ENCODE measurements at places on chromosomes 6 and 20.

DNA sequence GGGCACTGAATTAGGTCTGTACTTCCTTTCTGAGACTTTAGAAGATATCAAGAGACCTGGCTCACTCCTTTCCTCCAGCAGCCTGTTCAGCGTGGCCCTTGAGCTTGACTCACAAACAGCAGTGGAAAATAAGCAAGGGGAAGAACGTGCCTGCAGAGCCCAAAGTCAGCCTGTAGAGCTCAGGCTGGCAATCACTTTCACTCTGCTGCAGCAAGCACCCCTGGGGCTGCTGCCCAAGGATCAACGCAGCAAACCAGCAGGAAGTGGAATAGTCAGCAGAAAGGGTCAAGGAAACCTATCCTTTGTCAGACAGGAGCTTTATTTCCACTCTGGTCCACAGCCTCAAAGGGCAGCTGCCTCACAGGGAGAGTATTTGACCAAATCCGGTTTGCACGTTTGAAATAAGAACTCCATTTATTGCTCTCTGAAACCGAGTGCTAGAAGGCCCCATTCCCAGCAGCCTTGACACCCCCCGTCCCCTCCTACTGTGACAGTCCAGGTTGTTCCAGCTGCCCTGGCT lies 77.4 kb downstream of the PRDM1 start:
- DNase-seq = peak; percentile 40

DNA sequence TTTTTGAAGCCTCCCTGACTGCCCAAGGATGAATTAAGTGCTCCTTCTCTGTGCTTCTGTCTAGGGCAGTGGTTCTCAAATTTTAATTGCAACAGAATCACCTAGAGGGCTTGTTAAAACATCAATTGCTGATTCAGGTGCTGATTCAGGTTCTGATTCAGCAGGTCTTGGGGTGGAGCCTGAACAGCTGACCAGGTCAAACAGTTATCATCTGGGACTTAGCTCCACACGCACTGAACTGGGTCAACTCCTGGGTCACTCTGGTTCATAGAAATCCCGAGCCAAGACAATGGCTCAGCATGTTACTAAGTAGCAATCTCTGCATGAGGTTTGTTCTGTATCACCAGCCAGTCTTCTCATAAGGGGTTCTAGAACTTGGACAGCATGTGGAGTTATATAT lies 192.3 kb downstream of the GJA1 start:
- no peak for DNase-seq

DNA sequence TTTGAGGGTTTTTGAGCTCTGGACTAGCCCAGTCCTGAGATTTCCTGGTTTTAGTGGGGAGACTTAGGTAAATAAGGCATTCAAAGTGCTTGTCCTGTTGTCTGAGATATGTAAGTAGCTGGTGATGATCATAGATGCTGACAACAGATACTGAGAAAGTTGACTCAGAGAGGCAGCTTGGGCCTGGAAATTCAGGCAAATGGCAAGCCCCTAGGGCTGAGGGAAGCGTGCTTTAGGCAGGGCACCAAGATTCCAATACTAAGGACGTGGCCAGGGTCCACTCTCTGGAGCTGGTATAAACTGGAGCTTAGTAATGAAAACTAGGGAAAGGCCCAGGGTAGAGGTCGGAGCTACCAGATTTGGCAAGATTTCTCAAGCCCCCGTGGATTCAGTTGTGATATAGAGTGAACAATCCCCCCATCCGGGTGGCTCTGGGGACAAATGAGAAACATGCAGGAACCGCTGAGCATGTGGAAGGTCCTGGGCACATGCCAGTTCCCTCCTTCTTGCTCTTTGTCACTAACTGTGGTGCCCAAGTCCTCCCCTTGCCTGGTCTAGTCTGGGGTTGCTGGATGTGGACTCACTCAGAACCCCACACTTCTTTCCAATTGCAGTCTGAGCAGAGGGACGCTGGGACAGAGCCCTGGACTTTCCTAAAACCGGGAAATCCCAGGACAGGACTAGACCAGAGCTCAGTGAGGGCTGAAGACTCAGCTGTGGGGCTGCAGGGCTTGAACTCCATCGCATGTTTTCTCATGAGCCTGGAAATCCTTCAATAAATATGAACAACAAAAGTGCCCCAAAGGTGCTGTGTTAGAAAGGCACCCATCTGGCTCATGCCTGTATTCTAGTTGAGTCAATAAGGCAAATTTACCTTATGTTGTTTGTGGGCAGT lies 10.3 kb downstream of the SLC22A3 start:
- DNase-seq = no peak

GRCh38 chr6:52788478-52788877 lies 15.1 kb downstream of the GSTA1 start:
- DNase-seq = no peak

- no peak for DNase-seq
These were observed 6.7 kb downstream of the SFT2D1 start for GRCh38 chr6:166335378-166336302.

DNA sequence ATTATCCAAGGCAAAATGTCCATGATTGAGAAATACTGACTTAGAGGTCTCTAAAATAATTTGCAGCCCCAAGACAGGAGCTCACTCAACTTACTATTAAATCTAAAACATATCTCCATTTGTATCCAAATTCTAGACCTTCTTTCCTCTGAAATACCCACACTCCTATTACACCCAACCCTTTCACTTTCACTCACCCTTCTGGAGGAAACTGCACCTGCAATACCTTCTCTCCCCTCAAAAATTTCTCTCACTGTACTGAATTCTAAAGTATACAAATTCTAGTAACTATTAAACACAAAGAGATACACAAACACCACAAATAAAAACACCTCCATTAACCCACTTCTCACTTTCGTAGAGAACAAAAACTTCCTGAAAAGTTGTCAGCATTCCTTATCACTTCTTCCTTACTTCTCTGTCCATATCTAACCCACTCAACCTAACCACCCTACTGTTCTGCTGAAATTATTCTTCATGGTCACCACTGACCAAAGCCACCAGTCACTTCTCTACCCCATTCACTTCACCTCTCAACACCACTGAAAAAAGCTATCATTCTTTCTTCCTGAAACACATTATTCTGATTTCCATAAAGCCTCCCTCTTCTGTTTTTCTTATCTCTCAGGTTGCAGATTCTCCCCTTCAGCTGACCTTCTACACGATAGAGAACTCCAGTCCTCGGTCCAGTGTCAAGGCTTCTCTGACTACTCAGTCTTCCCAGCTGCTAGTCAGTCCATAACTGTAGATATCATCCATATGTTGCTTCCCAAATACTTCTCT lies 12.0 kb downstream of the LMBRD1 start:
- DNase-seq = no peak

DNA sequence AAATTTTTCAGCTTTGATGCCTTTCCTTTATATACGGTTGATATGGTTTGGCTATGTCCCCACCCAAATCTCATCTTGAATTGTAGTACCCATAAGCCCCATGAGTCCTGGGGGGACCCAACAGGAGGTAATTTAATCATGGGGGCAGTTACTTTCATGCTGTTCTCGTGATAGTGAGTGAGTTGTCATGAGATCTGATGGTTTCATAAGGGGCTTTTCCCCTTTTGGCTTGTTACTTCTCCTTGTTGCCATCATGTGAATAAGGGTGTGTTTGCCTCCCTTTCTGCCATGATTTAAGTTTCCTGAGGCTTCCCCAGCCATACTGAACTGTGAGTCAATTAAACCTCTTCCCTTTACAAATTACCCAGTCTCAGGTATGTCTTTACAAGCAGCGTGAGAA lies 66.8 kb downstream of the ARHGAP18 start:
- DNase-seq = no peak

- DNase-seq = no peak
These were observed 115.2 kb downstream of the CEBPB start for GRCh38 chr20:50305636-50306477.

DNA sequence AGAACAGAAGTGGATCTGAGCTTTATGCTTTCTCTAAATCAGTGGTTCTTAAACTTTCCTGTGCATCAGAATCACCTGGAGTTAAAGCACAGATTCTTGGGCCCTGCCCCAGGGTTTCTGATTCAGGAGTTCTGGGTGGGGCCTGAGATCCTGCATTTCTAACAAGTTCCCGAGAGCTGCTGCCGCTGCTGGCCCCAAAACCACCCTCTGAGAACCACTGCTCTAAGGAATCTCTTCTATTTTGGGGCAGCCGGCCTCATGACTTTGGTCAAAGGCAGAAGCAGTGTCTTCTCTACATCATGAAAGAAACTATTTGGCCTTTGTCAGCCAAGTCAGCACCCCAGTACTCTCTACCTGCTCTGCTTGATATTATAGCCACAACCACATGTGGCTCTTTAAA lies 42.1 kb upstream of the RIN2 start:
- no peak for DNase-seq

DNA sequence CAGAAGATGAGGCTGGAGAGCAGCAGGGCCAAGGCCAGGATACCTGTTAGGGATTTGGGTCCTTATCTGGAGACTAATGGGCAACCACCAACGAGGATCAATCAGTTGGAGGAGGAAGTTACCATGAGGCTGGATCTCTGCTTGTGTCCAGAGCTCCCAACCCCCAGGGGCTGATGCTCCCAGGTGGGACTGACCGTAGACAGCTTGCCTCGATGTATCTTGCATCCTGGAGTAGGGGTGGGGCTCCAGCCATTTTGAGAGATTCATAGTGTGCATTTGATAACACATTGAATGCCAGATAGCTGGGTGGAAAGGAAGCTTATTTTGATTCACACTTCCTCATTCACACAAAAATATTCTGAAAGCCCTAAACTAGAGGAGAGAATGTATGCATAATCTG lies 4.6 kb upstream of the RFPL4B start:
- DNase-seq = no peak
